MG63 (cell line): ENCODE measurements at places on chromosomes 6 and 20. TPM values are rescaled to one million over a fixed set of nuclear protein-coding genes. Genes with fewer than 3 reads are reported as not detected.

KCNB1 gene
- total RNA-seq: 6.5 and 7.0 TPM in 2 replicates

C20orf202 gene
- not detected in 2 replicates for total RNA-seq

HCRTR2 gene
- not detected in 2 replicates for total RNA-seq

TRDN gene
- not detected in 2 replicates for total RNA-seq

- no peak for DNase-seq
Measured at GRCh38 chr6:160160450-160160849, 38.8 kb downstream of the SLC22A1 start.

- no peak for DNase-seq
Measured at GRCh38 chr6:71967436-71967835, 81.1 kb downstream of the RIMS1 start.

- peak; percentile 71 for DNase-seq
Measured at GRCh38 chr6:16802071-16802470, 40.8 kb upstream of the ATXN1 start.

DNA sequence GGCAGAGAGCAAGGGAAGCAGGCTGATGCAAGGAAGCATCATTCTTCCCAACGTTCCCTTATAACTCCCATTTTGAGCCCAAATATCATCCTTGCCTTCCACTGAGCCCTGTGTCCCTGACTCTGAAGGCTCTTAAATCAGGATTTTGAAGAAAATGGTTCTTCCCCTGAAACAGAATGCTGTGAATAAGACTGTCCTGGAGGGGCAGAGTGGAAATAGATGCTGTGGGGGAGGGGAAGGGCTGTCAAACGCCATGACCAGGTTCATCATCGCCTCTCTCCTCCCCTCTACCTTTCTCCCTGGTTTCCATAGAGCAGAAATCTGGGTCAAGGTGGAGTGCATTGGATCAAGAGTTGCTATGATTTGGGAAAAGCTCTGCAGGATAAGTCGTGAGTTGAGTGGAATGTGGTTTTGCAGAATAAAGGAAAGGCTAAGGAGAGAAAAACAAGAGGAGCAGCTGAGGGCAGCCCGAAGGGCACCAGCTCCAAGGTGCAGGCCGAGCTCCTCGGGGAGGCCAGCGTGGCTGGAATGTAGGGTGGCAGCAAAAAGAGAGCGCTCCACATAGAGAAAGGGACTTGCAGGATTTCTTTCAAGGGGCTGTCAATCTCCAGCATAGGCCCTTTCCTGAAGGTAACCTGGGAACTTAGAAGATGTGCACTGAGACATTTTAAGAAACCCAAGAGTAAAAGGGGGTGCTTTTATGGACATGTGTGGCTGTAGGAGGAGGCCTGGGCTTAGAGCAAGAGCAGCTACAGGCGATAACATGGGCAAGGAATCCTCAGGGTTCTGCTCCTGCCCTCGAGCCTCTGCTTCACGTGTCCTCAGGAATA is 120.8 kb upstream of the CDYL start:
- no peak for DNase-seq

DNA sequence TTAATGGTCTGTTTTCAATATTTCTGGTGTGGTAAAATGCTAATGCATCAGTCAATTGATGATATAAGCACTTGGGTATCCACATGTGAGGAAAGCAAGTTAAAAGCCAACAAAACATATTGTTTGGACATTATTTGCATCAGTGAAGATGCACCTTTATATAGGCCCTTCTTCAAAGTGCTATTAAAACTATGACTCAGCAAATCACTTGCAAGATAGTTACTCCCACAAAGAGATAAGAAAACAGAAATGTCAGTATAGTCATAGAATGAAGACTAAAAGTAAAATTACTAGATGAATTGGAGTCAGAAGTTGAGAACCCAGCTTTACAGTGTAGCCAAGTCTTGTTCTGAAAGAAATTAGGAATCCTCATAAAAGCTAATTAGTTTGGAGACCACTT is 14.6 kb upstream of the GRM1 start:
- no peak for DNase-seq

GRCh38 chr6:2841264-2842138 is at the start of gene SERPINB1:
Gene SERPINB1 (minus strand): TSS chr6:2841863. CDS start chr6:2840586, 1,277 bp downstream.
- peak; percentile 84 for DNase-seq

GRCh38 chr6:133157995-133158394 is 83.2 kb upstream of the EYA4 start:
- DNase-seq: no peak

DNA sequence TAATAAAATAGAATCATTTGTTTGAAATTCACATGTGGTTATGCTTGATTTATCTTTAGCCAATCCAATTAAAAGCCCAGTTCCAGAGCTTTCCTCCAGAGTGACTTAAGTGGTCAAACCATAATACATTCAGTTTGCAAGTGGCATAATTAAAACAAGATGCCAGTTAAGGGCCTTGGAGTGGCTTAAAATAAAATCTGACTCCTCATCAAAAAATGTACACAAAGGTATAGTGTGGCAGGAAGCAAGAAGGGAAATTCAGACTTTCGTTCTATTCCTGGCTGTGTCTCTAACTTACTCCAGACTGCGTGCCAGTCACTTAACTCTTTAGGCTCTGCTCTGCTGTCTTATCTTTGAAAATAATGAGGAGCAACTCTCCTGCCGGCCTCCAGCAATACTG is 251.3 kb upstream of the PRND start:
- DNase-seq: peak; percentile 12

DNA sequence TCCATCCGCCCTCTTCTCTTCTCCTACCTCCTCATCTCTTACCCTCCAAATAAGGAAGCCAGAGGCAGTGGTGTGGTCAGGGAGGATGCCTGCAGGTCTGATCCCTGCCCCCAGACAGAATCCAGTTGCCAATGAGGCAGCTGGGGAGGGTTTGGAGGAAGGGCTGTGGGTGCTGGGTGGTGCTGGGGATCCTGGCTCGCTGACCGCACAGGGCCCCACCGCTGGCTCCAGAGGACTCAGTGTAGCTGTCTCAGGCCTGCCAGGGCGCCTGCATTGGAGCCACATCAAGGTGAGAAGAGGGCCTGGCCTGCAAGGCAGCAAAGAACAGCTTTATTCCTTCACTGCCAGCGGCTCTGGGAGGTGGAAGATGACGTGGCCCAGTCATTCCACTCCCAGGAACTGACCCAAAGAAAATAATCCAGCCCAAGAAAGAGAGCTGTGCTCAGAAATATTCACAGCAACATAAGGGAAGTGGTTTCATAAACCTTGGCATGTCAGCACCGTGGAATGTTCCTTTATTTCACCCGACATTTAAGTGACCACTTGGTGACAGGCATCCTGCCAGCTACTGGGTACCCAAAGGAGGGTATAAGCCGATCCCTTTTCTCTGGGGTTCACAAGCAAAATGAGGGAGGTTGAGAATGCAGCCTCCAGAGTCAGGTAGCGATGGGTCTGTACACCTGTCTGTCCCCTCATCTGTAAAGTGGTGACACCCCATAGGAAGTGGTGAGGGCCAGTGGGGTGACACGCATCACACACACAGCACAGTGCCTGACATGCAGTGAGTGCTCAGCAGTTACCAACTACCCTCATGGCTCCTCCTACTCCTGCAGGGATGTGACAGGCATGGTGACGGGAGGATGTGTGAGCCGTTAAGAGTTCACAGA is 125.1 kb downstream of the SNX5 start:
- peak; percentile 96 for DNase-seq

DNA sequence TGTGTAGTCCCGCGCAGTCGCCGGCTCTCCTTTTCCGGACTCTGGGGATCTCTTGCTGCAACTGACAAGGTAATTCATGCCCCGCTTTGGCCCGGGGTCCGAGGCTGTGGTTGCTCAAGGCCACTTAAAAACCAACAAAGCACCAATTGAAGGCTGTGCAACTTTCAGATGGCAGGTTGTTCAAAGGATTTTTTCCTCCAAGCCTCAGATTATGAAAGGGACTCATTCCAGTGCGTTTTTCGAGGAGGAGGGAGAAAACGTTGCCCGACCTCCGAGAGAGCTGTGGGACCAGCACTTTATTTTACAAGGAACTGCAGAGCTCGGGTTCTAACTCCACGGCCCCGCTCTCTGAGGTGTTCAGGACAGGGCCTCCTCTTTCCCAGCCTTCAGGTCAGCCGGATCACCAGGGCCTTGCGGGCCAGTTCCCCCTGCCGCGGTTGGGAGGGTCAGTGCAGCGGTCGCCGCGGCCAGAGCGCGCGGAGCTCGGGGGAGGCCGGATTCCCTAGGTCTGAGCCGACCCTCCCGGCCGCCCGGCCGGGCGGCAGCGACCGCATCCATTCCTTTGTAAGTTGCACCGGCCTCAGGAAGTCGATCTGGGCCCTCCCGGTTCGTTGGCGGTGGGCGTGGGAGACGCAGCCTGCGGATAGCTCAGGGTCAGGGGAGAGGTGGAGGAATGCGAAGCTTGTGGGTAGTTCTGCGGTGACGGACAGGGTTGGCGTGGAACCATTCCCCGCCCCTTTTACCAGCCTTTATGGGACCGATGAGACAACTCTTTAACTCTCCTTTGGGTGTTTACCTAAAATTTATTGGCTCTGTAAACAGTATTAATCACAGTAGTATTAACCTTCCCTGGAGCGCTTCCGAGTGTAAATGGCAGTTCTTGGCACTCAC is 1.6 kb downstream of the UTRN start:
- peak; percentile 91 for DNase-seq

DNA sequence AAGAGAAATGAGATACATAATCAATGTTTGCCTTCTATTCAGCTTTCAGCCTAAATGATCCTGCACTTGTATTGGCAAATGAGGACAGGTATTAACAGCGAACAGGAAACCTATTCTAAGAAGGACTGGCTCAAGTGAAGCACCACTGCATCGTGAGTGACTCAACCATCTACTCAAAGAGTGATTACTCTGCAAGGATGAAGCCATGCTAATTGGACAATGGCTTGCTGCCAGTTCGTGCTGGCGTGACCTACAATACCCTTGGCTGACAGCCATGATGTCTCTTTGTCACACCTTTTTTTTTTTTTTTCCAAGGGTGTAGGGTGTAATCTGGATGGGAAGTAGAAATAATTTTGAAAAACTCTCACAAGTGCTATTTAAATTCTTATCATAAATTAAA is 104.9 kb downstream of the GJA10 start:
- peak; percentile 27 for DNase-seq
